GM13976 (cell line): ENCODE measurements at places on chromosomes 12 and 14.

DNA sequence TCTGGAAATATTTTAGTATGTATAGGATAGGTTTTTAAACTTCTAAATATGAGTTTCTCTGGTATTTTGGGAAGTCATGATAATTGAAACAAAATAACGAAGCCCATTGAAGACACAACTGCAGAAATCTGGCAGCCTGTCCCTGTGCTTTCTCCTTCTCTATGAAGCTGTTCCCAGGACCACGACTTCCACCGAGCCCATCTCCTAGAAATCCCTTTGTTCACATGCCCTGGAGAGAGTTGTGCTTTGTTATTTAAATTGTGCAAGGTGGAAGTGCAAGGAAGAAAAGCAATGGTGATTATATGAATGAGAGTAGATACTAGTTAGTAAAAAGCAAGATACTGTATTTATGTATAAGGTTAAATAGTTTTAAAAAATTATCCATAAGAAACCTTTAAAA lies 32.2 kb downstream of the STK38L start:
- no peak for DNase-seq

GRCh38 chr14:95134304-95134933 lies 22.9 kb downstream of the DICER1 start:
- no peak for DNase-seq

- DNase-seq, result no peak
Measured at GRCh38 chr12:67709367-67709954, 60.9 kb downstream of the DYRK2 start.

DNA sequence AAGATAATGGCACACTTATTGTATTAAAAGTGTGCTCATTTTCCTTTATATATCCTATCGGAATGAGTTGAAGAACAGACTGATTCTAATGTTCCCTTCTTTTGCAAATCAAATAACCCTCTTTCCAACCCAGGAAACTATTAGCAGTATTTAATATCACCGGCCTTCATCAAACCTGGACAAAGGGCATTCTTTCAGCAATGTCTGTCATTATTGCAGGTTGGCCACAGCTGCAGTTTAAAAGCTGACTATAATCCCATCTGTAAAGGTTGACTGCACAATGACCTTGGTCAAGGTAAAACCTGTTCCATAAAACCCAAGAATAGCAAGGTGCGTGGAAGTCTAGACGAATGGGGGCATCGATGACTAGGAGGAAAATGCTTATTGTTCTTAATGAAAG lies 472.3 kb upstream of the SOX5 start:
- no peak for DNase-seq

- DNase-seq, result no peak
Measured at GRCh38 chr12:713281-713875, 39.0 kb upstream of the WNK1 start.

- DNase-seq, result no peak
Measured at GRCh38 chr14:99190696-99191394, 81.2 kb downstream of the BCL11B start.

DNA sequence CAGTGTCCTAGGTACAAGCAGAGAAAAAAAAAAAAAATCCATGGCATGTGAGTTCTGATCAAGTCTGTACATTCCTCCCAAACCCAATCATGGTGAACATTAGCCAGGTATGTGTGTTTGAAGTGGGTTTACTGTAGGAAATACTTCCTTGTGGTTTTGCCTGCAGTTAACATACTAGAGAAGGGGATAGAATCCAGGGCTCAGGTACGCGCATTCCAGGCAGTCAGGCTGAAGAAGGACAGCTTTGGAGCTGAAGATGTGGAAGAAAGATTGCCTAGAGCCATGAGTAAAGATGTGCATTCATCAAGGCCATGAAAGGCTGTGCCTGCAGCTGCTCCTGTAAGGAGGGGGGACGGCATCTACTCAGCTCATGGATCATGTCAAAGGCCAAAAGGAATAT lies 88.2 kb upstream of the NTF3 start:
- DNase-seq, result no peak

DNA sequence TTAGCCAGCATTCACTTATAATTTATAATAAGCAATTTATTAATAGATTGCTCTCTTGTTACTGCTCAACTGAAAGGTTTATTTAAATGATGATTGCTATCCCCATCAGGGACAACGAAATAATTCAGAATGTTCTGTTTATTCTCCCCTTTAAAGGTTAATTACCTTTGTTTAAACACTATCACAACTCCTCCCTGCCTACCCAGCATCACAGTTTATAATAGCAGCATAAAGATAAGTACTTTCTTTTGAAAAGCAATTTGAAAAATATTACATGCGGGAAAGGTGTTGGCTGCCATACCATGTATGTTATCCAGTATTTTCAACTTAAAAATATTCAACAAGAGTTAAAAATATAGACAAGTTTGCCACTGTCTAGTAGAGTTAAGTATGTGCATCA lies 30.6 kb downstream of the SCAF11 start:
- DNase-seq, result no peak

DNA sequence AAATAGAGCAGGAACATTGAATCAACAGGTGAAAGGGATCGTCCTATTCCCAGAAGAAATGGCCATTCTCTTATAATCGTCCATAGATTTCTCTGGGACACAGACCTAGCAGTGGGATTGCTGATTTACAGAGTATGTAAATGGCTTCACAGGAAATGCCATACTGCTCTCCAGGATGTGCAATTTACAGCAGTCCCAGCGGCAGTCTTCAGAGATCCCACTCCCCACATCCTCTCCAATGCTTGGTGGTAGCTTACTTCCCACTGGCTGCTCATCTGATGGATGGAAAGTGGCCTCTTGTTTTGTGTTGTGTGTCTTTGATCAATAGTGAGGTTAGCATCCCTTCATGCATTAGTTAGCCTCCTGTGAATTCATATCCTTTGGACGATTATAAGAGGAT lies 58.1 kb upstream of the PRMT8 start:
- no peak for DNase-seq

DNA sequence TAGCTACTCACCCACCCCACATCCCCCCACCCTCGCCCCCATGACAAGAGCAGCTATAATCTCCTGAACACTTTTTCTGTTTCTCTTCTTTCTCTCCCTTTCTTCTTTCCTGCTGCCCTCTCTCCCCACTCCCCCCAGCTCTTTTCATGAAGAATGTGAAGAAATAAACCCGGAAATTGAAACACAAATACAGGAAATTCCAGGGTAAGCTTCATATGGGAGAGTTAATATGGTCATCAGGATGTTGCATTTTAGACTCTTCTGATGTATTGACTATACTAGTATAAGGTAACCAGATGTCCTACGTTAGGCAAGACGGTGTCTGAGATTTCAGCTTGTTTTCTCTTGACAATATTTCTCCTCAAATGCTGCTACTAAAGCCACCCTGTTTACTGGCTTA lies 41.6 kb upstream of the LRIG3 start:
- DNase-seq, result no peak

DNA sequence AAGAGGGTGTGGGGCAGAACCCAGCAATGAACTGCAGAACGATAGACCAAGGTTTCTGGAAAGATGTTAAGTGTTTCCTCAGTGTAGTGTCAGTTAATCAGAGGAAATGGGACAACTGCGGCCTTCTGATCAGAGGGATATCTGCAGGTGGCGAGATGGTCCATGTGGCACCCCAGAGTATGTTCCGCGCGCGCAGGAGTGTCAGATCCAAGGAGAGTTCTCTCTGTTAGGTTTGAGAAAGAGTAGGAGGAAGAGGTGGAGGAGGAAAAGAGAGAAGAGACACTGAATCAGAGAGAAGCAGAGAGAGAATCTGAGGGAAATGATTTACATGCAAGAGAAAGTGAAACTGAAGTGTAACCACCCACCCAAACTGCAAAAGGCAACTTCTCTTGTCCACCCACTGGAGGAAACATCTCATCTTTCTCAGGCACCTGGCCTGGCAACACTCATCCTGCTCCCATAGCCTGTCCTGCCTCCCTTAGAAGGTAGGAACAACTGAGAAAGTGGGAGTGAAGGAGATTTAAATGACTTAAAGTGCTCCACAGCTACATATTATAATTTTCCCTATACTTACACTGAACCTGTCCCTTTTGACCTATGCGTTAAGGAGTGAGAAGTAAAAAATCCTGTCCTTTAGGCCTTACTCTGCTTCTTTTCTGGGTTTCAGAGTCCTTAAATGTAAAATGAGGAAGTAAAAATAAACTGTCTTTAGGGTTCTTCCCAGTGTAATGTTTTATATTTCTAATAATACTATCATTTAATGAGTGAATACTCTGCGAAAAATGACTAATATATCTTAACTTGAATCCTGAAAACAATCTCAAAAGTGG lies 6.8 kb upstream of the TESPA1 start:
- DNase-seq, result peak; percentile 52

- DNase-seq, result no peak
Measured at GRCh38 chr12:71973687-71974086, 35.0 kb downstream of the TPH2 start.

GRCh38 chr14:99035268-99035667 lies 236.7 kb downstream of the BCL11B start:
- peak; percentile 14 for DNase-seq

- no peak for DNase-seq
Measured at GRCh38 chr12:100801320-100801719, 6.7 kb downstream of the ANO4 start.

GRCh38 chr14:104130974-104131651 lies 7.3 kb upstream of the KIF26A start:
- peak; percentile 79 for DNase-seq

DNA sequence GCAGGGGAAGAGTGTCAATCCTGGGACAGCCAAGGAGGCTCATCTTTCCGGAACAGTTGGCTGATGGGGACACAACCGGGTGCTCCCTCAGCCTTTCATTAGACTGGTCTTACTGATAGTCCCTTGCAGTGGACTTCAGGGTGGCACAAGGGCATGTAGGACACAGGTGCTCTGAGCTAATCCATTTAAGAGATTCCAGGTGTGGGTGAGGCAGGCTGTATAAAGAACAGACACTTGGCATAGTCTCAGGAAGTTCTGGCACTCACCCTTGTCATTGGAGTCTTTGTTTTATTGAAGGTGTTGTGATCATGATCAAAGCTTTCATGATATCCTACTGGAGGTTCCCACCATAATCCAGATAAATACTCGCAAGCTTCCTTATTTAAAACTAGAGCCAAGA lies 341.6 kb downstream of the EMP1 start:
- DNase-seq, result no peak

- DNase-seq, result no peak
Measured at GRCh38 chr14:60964904-60965303, 16.0 kb downstream of the TRMT5 start.

- peak; percentile 67 for DNase-seq
Measured at GRCh38 chr12:51591016-51591901, at the start of gene SCN8A. Gene SCN8A, plus strand, starts transcription at chr12:51591233. Its CDS starts 71,585 bp downstream, at chr12:51662818.

DNA sequence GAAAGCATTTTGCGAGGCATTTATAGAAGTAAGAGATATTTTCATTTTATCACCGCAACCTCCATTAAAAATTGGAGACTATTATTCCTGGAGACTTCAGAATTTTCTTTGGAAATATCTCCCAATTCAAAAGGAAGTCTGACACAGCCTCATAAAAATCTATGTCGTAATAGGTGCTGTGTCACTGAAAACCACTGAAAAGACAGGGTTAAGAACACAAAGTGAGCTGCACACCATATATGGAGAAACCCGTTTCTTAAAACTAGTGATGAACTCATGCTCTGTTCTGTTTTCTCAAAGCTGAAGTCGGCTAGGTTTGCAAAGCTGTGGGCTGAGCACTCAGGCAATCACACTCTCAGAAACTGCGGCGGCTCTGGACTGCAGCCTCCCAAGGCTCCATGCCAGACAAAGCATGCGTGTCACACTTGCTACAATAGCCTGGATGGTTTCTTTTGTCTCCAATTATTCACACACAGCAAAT lies at the start of gene GLIPR1:
Gene GLIPR1, plus strand, starts transcription at position 287 of the 481 bp plus-strand sequence. Its CDS starts 126 bp downstream, at position 413.
- DNase-seq, result peak; percentile 69

DNA sequence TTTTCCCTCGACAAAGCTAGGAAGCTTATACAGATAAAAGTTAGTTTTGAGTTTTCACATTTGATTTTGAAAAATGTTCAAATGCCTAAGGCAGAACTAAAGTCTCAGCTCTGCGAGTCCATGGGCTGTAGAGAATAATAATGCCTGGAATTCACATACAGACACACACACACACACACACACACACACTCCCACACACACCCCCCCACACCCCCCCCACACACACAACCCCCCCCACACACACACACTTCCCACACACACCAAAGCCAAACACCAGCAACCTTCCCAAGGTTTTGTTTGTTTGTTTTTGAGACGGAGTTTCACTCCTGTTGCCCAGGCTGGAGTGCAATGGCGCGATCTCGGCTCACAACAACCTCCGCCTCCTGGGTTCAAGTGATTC lies 62.8 kb upstream of the EIF5 start:
- no peak for DNase-seq

DNA sequence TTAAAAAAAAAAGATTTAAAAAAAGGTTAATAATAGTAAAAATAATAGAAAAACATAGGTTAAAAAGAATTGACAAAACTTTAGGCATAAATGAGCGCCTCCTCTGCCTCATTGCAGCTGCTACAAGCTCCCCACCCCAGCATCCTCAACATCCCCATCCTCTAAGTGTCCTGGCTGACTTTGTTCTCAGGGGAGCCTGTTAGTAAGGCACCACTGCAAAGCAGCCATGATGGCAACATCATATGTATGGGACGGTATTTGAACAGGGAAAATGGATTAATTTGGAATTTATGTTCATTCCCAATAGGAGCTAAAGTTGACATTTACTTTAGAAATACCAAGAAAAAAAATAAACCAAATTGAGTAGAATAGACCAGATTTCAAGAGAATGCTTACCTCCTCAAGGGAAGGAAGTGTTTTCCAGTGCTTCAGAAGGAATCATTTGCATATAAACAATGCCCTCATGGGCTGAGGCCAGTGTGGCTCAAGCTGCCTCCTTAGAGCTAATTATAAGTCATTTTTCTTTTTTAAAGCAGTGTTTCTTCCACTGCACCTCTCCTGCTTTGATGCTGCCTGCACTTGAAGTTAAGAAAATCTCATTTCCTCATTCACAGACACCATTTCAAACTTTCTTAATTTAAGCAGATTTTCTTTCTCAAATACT lies 59.6 kb downstream of the DACT1 start:
- DNase-seq, result no peak

DNA sequence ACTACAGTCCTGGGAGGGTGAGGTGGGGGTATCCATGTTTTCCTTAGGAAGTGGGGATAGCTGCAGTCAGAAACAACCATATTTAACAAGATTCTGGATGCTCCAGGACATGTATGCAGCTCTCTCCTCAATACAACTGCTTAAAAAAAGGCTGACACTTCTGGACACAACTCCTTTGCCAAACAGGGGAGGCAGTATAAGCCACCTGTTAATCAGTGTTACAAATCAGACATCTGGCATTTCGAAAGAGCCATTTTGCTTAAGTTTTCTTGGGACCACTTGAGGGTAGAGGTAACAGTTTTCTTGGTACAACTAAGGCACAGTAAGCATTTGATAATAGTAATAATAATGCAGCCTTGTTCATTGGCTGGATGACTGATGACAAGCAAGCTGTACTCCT lies 47.1 kb downstream of the RPGRIP1 start:
- no peak for DNase-seq

DNA sequence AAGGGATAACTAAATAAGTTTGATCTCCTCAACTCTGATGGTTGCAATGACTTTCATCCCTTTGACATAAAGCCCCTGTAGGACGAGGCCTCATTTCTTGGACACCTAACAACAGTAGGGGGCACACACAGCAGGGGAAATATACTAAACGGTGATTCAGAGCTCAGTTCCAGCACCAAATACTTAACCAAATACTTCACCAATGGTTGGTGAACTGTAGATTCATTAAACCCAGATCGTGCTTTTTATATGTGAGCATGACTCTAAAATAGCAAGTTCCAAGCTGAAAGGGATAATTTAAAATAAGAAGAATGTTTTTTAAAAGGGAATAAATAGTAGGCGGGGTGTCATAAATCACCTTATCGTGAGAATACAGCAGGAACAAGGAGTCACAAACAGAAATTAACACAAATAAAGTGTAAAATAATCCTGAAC lies 53.2 kb downstream of the ATG2B start:
- no peak for DNase-seq

- no peak for DNase-seq
Measured at GRCh38 chr12:49554266-49554665, 13.7 kb downstream of the MCRS1 start.
